Hair follicle dermal papilla cell (primary cell): ENCODE measurements at places on chromosomes 6 and 20. TPM values are rescaled to one million over a fixed set of nuclear protein-coding genes. Genes with fewer than 3 reads are reported as not detected.

The PRR18 gene
- total RNA-seq, result not detected in 2 replicates

The ZC2HC1B gene
- 0.16 TPM in 1 of 2 replicates, not detected in the other for total RNA-seq

The TFAP2A gene
- 8.5 and 9.7 TPM in 2 replicates for total RNA-seq

The KCNG1 gene
- total RNA-seq, result 3.2 and 7.0 TPM in 2 replicates

The MAPK13 gene
- total RNA-seq, result 2.8 and 4.1 TPM in 2 replicates

The SLC17A2 gene
- total RNA-seq, result not detected in 2 replicates

The TMEM170B gene
- 1.5 and 2.3 TPM in 2 replicates for total RNA-seq
